ENCODE measurements at places on chromosomes 3 and 15.

DNA sequence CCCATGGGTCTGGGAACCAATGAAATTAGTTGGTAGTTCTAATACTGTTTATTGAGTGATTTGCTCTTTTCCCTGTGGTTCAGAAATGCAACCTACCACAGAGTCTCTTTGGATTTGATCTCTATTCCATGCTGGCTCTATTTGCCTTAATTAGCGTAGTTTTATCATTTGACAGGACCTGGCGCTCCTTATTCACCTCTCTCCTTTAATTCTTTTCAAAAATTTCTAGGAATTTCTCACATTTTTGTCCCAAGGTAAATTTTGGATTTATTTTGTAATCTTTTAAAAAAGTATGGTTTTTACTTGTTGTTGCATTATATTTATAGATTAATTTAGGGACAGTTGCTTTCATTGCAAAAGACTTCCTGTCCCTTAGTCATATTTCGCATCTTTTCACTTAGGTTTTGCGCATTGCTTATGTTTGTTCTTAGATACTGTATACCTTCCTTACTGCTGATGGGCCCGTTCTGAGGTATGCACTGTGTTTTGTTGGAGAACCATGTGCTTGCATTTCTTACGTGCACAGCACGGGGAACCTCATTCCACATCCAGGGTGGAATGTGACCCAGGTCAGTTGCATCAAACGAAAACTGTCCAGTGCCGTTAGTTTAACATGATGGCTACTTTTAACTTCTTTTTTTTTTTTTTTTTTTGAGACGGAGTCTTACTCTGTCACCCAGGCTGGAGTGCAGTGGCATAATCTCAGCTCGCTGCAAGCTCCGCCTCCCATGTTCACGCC is 27.0 kb downstream of the SENP5 start:
- DNase-seq = no peak

DNA sequence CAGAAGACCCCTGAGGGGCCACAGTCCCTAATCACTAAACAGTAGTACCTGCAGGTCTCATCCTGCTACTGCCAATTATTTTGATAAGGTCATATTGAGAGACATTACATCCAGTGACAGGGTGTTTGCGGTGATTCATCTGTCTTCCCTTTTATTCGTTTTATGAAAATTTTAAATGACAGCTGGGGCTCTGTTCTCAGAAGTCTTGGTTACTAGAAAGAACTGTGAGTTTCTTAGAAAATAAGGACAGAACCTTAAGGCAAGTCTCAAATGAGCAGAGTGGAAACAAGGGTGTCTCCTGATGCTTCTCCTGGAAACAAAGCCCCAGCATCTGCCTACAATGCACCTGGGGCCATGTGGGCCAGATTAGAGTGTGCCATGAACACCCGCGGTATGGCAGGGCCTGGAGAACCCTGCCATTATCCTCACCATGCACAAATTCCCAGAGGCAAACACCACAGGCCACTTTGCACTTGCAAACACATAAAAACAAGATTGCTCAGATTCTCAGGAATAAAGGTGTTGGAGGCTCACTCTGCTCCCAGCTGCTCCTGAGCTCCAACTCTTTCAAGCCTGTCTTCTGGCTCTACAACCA is 66.3 kb upstream of the IQSEC1 start:
- no peak for DNase-seq

GRCh38 chr3:40725031-40725430 is 200.3 kb downstream of the ZNF621 start:
- DNase-seq = no peak

DNA sequence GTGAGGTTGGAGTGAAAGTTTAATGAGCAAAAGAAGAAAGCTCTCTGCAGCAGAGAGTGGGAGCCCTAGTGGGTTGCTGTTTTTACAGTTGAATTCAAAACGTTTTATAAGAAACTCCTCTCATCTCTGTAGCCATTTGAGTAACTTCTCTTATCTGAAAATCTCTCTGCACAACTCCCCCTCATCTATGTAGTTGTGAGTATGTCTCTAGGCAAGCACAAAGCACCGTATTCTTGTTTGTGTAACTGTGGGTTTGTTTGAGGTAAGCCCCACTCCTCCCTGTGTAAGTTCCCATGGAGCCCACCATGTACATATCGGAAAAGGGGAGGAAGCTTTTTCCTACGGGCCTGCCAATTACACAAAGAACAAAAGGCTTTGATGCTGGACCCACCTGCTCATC is 56.5 kb upstream of the GOLGA6L2 start:
- DNase-seq = no peak

DNA sequence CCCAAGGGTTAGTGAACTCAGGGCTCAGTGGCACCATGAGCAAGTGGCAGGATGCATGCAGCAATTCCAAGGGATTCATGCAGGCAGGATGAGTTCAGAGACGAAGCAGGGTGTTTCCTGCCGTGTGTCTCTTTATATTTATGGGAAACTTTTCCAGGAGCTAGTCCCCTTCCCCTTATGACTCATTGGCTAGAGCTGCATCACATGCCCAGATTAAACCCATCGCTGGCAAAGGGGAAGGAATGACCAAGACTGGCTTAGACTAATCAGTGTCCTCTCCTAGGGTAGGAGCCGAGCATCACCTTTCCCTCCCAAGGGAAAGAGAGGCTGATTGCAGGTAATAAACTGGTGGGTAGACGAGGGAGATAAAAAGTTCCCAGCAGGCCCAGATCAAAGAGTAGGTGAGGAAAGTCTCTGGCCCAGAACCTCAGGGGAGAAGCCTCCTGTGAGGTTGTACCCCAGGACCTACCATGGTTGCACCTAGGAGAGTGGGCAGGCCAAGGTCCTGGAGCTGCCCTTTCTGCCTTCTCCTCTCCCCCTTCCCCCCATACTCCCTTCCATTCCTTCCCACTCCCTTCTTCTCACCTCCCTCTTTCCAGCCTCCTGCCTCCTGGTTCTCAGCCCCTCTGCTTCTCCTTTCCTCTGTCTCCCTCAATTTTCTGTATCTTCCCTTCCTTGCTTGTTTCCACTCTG is 67.8 kb upstream of the ITGA11 start:
- DNase-seq = no peak

- DNase-seq = no peak
Observed at GRCh38 chr3:44905446-44906157, 31.2 kb downstream of the TGM4 start.

DNA sequence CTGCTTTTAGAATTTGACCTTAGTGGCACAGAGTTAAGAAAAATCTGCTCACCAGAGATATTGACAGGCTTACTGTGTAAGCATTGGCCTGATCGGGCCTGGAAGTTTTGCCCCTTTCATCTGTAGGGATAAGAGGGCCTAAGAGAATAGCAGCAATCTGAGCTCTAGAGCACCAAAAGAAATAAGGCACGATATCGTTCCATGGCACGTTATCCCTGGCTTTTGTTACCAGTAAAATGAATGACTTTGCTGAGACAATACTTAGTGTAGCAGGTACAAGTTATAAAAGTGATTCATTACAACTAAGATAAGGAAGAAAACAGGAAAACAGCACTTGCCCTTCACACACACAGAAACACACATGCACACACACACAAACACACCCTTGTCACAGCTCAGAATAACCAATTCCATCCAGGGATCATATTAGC is 5.0 kb downstream of the THBS1 start:
- no peak for DNase-seq

- no peak for DNase-seq
Observed at GRCh38 chr3:114033721-114034120, 22.6 kb downstream of the CCDC191 start.

GRCh38 chr3:43224405-43225073 is 61.8 kb upstream of the SNRK start:
- no peak for DNase-seq

DNA sequence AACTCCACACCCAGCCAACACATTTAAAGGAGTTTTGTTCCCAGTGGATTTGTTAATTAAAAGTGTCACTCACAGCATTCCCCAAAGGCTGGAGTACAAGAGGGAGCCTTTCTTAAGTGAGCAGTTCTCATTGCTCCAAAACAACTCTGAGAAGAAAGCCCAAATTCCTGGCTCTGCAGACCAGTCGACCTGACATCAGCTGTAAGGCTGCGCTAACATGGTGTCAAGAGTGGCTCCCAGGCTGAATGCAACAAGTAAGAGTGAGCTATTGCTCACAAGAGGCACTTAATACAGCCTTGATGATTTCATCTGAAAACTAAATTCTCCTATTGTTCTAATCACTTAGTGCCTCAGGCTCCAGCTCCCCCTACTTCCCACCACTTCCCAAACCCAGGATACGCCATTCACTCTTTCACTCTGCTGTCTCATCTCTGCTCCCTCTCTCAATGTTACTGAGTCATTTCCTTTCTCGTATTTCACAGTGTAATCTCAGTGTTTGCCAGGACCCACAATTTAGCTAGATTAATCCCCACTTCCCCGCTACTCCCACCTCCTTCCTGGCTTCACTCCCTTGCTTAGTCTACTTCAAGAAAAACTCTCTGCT is 81.8 kb downstream of the WWTR1 start:
- DNase-seq = peak; percentile 3

GRCh38 chr15:78454992-78455391 is 17.0 kb downstream of the IREB2 start:
- DNase-seq = no peak

- no peak for DNase-seq
Observed at GRCh38 chr15:40593165-40593564, 884 bp upstream of the KNL1 start.

- no peak for DNase-seq
Observed at GRCh38 chr3:100008081-100008698, 106.1 kb downstream of the FILIP1L start.

DNA sequence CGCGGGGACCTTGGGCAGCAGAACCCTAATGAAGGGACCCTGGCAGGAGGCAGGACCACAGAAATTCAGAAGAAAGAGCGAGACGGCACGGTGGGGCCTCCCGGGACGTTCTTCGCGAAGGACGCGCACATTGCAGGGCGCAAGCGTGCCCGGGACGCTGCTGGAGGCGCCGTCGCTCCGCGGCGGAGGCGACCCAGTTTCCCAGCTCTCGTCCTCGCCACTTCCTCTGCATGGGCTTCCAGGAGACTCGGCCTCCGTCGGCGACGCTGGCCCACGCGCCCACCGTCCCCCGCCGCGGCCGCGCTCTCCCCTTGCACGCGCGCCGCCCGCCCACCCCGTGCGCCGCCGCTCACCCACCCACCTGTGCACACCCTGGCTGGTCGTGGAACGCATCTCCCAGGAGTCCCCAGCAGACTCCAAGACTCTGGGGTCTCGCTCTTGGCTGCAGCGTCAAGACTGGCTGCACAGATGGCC is 31.8 kb upstream of the SMAD3 start:
- peak; percentile 31 for DNase-seq

GRCh38 chr3:94303897-94304296 is 241.0 kb downstream of the NSUN3 start:
- no peak for DNase-seq

DNA sequence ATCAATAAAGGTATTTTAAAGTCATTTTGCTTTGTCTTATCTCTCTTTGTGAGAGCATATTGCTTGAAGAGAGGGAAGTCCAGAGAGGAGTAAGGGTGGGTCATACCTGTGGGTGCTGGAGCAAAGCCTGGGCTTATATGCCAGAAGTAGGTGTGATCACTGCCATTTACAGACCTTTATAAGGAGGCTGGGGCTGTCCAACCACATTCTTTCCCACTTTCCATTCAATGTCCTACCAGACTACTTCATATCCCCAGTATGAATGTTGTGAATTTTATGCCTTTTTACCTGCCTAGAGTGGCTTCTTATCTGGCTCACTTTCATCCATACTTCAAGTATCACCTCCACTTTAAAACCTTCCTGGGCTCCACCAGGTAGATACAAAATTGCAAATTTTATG is 39.4 kb upstream of the ST6GAL1 start:
- DNase-seq = no peak

GRCh38 chr15:86157606-86158293 is 78.1 kb downstream of the AGBL1 start:
- DNase-seq = no peak

DNA sequence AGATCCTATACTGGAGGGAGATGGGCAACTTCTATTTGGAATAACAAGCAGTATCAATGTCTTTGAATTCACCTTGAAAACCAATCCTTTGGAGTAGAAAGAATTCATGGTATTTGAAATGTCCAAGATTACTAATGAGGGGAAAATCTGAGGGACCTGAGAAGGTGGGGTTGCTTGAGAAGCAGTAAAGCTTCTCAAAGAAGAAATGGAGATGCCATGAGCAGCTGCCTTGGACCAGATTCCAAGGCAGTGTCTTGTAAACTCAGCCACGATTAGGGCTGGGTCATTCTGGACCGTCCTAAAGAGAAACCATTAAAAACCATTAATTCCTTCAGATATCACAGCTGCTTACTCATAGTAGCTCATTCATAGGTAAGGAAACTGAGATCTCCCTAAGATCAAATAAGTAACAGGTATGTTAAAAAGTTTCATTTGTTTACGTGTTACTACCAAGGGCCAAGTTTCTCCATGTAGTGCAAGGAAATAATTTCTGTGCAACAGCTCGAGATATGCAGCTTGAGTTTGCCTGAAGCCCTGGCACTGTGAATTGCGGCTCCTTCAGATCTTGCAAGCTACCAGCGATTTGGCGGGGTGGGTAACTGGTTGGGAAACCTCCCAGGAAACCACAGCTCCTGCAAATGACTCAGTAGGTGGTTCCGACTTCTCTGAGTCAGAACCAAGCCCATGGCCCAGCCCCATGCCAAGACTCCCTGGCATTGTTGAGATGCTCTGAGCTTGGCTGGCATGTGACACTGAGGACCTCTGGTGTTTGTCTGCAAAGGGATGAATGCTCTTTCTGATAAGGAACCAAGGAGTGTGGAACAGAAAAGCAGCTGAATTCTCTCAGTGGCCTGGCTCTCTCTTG is 296.8 kb downstream of the RORA start:
- peak; percentile 73 for DNase-seq

DNA sequence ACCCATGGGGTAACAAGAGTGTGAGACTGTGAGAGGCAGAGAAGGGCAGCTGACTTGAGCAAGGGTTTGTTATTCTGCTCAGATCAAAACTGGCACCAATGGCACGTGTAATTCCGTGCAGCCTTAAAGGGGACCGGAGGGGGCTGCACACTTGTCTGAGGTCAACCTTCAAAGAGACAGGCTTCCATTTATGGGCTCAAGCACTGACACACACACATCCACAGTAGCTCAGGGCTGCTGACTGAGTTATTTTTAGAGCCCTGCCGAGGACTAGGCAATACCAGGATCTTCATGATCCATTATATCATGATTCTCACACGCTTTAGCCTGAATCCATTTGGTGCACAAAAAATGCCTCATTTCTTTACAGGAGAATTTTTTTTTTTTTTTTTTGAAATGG is 20.6 kb upstream of the SPTBN5 start:
- no peak for DNase-seq

DNA sequence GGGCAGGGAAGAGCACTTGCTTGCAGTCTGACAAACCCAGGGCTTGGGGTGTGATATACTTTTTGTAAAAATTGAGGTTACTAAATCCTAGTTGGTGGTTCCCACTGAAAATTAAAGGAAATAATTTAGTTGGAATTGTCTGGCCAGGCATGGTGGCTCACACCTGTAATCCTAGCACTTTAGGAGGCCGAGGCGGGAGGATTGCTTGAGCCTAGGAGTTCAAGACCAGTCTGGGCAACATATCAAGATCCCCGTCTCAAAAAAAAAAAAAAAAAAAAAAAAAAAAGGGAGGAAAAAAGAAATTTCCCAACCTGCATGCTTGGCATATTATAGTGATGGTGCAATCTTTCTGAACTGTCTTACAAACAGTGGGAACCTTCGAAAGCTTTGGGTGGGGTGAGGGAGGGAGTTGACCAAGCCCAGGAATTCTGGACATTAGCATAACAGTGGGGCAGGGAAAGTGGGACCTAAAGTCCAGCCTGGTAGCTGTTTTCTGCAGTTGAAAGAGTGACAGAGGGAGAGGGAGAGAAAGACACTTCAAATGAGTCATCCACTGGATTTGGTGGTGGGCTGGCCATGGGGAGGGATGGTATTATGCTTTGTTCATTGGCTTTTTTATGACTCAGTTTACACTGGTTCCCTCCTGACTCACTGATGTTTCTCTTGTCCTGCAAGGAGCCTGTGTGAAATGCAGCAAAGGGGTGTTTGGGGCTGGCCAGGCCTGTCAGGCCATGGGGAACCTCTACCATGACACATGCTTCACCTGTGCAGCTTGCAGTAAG is 41.1 kb downstream of the LIMD1 start:
- no peak for DNase-seq

Data from activated CD4-positive, alpha-beta T cell treated with anti-CD3 and anti-CD28 coated beads for 48 hours (primary cell).